ENCODE measurements at places on chromosomes 6 and 20.

DNA sequence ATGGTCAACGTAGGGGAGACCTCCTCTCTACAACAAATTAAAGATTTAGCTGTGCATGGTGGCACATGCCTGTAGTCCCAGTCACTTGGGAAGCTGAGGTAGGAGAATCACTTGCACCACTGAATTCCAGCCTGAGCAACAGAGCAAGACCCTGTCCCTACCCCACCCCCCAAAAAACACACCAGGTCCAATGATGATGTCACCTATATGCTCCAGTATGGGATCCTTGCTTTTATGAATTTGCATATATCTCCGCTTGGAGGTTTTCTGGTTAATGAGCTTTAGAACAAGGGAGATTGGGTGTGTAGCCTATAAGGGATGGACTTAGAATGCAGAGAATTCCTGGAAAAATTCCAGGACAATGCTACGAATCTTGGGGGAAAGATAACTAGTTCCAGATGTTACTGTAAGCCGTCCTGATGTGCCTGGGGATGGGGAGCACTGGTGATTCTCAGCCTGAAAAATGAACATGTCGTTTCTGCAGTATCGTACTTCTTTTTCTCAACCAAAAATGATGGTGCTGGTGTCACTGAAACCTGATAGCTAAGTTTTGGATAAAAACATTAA lies 61.1 kb downstream of the ZBTB2 start:
- no peak for DNase-seq

DNA sequence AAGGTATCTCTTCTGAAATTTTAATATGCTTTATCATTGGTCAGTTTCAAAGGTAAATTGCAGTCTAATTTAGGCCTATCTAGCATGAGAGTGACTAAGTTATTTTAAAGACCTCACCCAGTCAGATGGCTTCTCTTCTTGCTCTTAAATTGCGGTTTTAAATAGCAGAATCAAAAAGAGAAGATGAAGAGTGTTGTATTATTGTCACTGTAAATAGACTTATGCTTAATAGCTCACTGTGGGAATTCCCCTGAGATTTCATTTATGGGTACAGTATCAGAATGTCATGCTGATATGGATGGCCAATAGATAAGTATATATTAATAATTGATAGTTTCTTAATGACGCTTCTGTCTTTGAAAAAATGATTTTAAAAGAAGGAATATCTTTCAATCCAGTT lies 35.7 kb downstream of the AIG1 start:
- DNase-seq, result no peak

GRCh38 chr6:25330796-25331685 lies 51.9 kb downstream of the CARMIL1 start:
- no peak for DNase-seq

DNA sequence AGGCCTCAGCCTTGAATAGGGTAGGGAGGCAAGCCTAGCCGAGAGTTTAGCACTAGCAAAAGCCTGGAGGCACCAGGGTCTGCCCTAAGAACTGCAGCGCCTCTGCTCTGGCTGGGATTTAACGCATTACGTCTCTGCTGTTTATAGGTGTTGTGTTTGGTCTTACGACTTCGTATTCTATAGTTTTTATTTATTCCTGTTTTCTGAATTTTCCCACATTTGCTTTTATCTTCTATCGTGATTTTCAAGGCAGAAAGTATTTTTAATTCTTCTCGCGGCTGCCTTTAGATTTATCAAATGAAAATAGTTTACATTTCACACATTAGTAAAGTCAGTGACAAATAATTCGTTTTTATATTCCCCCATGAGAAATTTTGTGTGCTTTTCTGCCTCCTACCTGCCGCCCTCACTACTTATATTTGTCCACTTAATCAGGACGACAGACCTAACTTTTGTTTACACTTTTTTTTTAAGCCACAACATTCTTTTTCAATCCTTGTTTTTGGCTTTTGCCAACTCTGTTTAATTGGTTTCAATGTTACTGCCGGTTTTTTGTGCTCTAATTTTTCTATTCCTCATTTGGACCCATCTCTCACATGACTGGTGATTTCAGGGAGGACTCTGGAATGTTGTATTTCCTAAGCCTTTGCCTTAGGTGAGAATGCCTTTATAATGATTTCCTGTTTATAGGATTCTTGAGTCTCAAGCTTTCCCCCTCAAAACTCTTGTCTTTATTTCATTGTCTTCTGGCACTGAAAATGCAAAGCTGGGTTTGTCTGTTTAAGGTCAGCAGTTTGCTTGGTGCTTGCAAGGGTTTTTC lies 1.3 kb upstream of the LZTS3 start:
- DNase-seq, result no peak

DNA sequence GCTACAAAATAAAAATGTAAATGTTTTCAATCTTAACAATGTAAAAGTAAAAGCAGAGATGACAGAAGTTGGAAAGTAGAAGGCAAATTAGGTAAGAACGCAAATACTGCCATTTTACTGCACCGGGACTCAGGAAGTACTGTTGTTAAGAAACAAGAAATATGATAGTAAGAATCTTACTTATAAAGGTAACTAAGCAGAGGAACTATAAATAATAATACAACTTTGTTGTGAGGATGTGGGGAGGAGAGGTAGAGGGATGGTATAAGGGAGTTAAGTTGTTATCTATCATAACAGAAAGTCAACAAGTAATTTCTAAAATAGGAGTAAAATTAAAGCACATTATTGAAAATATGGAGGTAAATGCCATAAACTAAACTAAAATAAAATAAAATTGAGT lies 104.3 kb upstream of the MRPS10 start:
- DNase-seq, result no peak

- DNase-seq, result no peak
These were observed 97.3 kb downstream of the CDKAL1 start for GRCh38 chr6:20631549-20631924.

GRCh38 chr6:49097116-49097515 lies 365.9 kb downstream of the MMUT start:
- DNase-seq, result no peak

- DNase-seq, result no peak
These were observed 402.7 kb downstream of the CDKAL1 start for GRCh38 chr6:20936949-20937348.
